ENCODE measurements at places on chromosomes 13 and 19.

DNA sequence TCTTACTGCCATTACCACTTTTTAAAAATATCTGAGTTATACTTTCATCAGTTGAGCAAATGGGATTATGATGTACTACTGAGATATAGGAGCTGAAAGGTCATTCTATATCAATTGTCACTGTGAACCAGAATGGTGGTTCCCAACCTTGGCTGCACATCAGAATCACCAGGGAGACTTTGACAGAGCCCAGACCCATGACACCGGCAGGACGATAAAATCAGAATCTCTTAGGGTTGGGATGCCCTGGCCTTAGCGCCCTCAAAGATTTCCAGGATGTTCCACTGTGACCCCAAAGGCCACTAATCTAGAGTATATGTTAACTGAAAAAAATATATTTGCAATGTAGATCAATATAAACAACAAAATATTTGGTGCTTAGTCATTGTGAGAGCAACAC is 355.1 kb downstream of the LIG4 start:
- no peak for DNase-seq

GRCh38 chr13:30165796-30166195 is 141.6 kb downstream of the KATNAL1 start:
- DNase-seq: no peak

- no peak for DNase-seq
Observed at GRCh38 chr19:1206150-1206863, 729 bp downstream of the STK11 start.

- no peak for DNase-seq
Observed at GRCh38 chr13:45086484-45086883, 33.8 kb upstream of the GTF2F2 start.

DNA sequence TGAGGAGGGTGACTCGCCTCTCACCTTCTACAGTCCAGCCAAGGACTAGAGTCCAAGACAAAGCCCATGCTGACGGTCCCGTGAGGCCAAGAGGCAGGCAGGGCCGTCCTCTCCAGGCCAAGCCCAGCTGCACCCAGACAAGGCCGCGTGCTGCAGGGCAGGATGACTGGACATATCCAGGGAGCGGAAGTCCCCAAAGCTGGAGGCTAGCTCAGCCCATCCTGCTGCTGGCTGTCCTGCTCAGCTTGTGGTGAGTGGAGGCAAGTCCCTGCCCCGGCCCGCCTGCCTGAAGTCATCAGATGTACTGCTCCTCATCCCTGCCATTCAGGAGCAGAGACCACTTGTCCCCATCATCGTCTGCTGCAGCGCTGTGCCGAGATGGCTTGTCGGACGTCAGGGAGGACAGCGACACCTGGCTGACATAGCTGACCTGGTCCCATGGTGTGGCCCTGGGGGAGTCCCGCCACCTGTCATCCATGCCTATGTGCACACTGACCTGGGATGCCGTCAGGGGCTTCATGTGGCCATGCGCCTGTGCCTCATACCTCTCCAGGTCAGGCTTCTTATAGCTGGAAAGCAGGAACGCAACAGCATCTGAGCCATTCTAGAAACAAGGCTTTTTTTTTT is 72.8 kb downstream of the CCDC70 start:
- DNase-seq: no peak

GRCh38 chr19:17915940-17916593 is 16.7 kb upstream of the CCDC124 start:
- no peak for DNase-seq

- DNase-seq: no peak
Observed at GRCh38 chr19:5132206-5132560, 163.3 kb downstream of the KDM4B start.

- DNase-seq: no peak
Observed at GRCh38 chr13:109333893-109334651, 452.3 kb downstream of the IRS2 start.

DNA sequence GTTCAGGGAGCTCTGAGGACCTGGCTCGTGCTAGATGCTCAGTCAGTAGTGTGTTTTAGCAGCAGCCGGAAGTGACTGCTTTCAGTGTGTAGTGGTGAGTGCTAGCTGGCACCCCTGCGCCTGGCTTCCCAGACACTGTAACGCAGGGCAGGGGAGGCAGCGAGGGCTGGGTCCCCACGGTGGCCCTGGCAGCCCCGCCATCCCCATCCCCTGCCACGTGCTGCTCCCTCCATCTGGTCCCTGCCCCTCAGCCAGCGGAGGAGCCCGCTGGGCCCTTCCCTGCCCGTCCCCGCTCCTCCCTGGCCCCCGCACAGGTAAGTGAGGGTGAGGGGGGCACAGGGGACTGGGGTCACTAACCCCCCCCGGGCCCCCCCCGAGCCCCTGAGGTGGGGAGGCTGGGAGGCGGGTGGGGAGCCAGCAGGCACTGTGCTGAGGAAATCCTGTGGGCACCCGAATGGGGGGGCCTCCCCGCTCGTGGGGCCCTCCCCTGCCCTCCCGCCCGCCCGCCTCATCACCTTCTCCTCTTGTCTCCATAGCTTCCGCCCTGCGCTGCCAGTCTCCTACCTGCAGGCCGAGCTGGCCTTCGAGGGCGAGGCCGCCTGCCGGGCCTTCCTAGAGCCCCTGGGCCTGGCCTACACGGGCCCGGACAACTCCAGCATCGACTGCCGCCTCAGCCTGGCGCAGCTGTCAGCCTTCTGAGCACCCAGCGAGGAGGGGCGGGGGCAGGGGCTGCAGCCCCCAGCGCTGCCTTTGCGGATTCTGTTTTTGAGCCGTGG is 3.2 kb downstream of the LENG9 start:
- no peak for DNase-seq

DNA sequence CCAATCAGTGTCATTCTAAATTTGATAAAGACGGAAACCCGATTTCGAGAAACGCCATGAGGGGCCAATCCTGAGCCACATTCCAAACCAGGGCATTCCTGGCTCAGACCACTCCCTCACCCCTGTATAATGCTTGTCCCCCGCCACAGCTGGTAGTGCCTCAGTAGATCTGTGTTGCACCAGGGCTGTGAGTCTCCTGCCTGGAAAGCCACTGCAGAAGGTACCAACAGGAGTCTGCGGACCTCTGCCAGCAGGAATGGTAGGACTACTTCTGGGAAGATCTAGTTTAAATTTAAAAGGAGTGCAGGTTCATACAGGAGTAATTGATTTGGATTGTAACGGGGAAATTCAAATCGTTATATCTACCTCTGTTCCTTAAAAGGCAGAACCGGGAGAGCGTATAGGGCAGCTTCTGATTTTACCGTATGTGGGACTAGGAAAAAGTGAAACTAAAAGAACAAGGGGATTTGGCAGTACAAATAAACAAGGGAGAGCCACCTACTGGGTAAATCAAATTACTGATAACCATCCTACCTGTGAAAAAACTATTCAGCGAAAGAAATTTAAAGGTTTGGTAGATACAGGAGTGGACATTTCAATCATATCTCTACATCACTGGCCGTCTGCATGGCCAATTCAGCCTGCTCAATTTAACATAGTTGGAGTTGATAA is 20.8 kb upstream of the ZNF266 start:
- no peak for DNase-seq

DNA sequence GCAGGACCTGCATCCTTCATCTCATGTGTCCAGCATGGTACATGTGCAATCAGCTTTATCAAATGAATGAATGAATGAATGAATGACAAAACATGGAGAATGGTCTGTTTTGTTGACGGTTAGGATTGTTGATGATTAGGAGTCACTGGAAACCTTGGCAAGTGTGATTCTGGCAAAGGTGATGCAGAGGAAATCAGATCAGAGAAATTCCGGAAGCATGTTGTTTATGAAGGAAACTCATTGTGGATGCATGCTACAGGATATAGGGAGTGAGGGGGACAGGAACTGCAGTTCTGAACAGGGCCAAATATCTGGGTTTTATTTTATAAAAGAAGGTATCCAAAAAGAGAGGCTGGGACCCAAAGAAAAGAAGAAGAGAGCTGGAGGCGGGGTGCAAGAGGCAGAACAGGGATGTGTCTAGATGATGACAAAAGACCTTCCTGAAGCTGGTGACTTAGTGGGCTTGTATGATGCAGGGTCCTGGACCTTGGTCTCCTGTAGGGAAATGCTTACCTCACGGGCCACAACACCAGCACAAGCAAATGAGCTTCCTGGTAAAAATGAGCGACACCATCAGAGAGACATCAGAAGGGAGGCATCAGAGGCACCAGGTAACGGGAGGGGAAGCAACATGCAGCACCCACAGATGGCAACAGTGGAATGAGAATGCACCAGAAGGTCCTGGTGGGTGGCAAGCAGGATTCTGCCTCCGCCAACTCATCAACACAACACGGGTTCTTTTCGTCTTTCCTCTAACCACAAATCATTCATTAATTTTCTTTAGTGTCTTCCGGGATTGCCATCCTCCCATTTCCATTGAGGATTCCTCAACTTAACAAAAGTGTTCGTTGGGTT is 159.6 kb downstream of the FOXO1 start:
- DNase-seq: no peak

- no peak for DNase-seq
Observed at GRCh38 chr13:72694314-72694713, 33.1 kb downstream of the MZT1 start.

GRCh38 chr13:38530492-38530891 is 156.4 kb upstream of the FREM2 start:
- DNase-seq: no peak

Data from GM10248 (cell line).